Diencephalon (tissue), 1 donor: ENCODE measurements at places on chromosomes 2 and 18. TPM values are rescaled to one million over a fixed set of nuclear protein-coding genes. Genes with fewer than 3 reads are reported as not detected.

NCKAP1 gene
- total RNA-seq = 217 TPM

LAMA1 gene
- 22.1 TPM for total RNA-seq

PNKD gene
- total RNA-seq = 20.3 TPM

EMX1 gene
- total RNA-seq = not detected

VAMP5 gene
- total RNA-seq = 5.1 TPM
